ENCODE measurements at places on chromosomes 1 and 21.

GRCh38 chr1:116553386-116554115, 17.3 kb downstream of the CD58 start:
- DNase-seq, result no peak

- no peak for DNase-seq
These were observed 22.6 kb upstream of the NRDC start for GRCh38 chr1:51901151-51901550.

DNA sequence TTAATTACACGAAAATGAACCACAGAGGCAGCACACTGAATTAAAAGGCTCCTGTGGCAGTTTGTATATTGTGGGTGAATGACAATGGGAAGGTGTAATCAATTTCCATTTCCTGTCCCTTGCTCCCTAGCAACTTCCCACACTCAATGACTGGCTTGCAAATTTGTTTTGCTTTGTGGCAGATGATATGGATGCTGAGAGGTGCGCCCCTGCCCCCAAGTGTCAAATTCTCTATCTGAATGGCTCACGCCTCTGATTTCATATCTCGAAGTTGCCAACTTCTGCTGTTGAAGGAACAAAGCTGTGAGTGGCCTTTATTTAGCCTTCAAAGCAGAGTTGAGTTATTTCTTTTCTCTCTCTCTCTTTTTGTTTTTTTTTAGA, 86.0 kb downstream of the FOXD2 start:
- no peak for DNase-seq

- no peak for DNase-seq
These were observed 5.8 kb downstream of the DCAF8 start for GRCh38 chr1:160256396-160257046.

- DNase-seq, result no peak
These were observed 7.1 kb upstream of the NSUN4 start for GRCh38 chr1:46333300-46334029.

DNA sequence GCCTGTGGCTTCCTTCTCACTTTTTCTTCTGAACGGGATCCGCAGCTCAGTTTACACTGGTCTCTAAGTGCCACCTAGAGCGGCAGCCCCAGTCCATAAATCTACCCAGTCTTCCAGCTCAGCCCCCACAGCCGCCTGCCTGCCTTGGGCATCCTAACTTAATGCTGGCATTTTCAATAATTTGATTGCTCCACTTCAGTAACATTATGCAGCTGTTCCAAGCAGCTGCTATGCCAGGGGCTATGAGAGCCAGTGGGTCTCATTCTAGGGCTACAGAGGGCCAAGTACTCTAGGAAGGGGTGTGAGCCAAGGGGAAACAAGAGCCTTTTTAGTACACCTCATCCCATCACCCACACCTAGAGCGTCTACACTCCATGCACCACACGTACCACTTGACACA, 48.4 kb upstream of the COA6 start:
- DNase-seq, result no peak

DNA sequence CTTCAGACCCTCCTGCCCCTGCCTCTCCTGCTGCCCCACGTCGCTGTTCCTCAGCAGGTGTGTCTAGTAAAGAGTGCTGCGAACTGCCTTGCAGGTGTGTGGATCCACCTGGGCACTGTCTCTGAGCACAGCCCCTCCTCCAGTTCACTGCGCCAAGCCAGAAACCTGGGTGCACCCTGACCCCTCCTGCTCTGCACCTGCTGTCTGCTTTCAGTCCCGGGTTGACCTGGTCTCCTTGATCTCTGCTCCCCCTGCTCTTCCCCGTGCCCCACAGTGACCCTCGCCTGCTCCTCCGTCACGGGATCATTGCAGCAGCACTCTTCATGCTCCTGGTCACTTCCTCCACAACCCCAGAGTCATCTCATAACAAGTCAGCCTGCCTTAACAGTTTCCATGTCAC, 6.5 kb downstream of the A3GALT2 start:
- DNase-seq, result no peak

- no peak for DNase-seq
These were observed 3.3 kb downstream of the KRTAP10-3 start for GRCh38 chr21:44555200-44555875.

- DNase-seq, result no peak
These were observed 11.7 kb downstream of the C1orf94 start for GRCh38 chr1:34188418-34188817.

DNA sequence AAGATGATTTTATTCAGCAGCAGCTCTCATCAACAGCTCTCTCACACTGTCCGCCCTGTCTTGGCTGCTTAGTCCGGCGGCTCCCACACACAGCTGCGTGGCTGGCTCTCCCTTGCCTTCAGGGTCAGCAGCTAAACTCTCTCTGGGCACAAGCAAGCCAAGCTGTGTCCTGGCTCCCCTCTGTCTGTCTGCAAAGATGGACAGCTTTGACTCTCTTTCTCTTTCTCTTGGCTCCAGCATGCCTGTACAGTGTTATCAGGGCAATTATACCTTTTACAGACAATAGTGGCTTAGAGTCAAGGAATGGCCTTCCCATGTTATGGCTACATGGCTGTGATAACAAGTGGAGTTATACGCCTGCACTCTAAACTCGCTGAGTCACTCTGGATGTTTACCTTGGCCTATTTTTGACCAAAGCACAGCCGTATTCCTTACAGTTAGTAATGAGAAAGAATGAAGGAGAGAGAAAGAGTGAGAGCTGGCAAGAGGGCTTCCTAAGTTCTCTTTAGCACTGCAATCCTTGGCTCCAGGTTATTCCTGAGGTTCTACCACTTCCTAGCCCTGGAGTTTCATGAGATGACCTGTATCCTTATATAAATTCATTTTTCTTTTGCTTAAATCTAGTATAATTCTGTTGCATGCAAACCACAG, 59.9 kb upstream of the ZSWIM5 start:
- no peak for DNase-seq

DNA sequence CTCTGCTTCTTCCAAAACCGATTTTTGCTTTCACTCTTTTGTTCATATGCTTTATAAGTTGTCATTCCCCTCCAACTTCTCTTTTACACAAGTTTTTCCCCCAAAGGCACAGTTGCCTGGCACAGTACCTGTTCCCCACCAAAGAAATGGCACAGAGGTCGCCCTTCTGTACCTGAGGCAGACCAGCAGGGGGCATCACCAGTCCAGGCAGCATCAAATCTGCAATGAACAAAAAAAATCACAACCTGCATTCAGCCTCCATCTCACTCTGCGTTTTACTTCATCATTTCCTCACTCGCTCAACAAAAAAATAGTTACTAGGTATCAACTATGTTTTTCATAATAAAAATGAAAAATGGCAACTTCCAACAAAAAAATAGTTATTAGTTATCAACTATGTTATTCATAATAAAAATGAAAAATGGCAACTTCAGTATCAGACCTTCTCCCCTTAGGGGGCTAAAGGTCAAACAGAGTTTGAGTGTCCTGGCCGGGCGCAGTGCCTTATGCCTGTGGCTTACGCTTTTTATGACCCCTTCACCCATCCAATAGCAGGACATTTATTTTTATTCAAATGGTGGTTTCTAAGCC, 4.1 kb downstream of the EIF2D start:
- DNase-seq, result peak; percentile 35

- DNase-seq, result peak; percentile 64
These were observed 40.9 kb upstream of the PPIAL4F start for GRCh38 chr1:144551543-144552424.

DNA sequence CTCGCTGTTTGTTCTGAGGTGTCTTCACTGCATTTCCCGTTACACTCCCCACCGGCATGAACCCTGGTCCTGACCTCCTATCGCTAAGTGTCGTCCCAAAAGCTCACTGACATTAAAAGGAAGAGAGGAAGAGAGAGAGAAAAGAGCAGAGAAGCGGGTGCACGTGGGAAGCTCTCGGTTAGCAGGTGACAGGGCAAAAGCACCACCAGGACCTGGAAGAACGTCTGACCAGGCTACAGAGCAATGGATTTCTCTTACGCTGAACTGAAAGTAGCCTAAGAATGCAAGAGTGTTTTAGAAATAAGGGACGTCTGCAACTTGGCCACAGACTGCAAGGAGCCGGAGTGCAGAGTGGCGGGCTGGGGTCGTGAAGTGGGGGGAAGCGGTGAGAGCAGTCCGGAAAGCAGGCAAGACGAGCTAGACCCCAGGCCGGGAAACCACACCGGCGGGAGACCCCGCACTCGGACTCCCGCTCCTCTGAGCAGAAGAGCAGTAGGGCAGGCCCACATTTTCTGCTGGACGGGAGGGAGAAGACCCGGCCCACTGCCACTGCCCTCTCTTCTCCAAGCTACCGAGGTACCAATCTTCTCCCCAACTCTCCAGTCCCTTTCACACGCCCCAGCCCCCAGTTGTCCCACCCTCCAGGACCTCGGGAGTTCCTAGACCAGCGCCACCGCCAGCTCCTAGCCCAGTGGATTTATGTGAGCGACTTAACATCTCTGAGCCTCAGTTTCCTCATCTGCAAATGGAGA, 8.3 kb upstream of the MPZL1 start:
- DNase-seq, result no peak

GRCh38 chr1:165287329-165287728, 69.2 kb downstream of the LMX1A start:
- DNase-seq, result no peak

DNA sequence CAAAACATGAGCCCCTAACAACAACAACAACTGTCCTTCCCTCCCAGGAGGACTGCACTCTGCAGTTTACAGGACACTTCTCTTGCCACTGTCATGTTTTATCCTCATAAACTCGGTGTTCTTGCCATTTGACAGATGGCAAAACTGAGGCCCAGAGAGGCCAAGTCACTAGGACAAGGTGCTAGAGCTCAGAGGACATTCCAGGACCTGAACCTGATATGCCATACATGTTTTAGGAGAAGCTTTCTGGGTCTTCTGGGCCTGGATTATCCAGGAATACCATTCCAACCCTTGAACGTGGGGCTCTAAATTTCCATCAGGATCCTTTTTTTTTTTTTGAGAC, 19.4 kb upstream of the TENT5B start:
- DNase-seq, result no peak

GRCh38 chr1:18938008-18938706, 18.3 kb downstream of the IFFO2 start:
- DNase-seq, result no peak

DNA sequence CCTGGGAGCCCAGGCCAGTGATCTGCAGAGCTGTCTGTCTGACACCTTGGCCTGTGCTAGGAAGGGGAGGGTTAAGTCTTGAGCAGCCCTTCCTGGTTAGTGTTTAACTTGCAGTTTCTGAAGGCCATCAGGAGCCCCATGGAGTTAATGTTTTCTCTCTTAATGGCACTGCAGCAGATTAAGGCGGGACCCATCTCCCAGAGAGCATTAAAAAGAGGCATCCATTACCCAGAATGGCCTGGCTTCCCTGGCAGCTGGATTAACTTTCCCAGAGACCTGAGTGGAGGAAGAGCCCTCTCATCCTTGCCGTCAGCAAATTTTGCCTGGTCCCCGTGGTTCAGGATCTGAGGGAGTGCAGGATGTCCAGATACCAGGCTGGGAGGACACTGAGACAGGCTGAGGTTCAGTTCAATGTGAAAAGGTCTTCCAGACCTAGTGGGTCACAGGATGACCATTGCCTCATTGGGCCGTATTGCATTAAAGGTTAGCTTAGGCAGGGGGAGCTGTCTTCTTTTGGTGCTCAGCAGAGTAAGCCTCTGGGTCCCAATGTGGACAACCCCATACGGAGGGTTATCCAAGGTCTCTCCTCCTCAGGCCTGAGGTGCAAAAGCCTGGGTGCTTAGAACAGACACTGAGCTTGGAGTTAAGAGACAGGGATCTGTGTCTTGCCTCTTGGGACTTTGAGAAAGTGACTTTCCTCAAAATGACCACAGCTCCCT, 522.6 kb downstream of the PTPRU start:
- no peak for DNase-seq

DNA sequence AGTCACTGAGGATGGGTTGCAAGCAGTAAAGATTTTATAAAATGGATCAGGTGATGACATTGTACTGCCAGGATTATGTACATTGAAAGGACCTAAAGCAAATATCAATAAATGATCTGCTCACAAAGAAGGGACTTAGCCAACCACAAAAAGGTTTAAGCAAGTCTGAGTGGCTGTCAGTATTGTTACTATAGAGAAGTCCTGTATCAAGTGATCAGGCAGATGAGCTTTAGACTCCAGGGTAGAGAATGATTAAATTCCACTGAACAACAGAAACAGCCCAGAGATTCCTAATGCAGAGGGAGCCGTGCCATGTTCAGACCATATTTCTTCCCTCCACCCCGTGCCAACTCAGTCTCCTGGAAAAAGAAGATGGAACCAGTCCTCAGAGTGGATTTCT, 138.9 kb downstream of the SETD4 start:
- no peak for DNase-seq

- no peak for DNase-seq
These were observed 173.5 kb upstream of the ETV3 start for GRCh38 chr1:157311730-157312081.

- DNase-seq, result no peak
These were observed 4.3 kb upstream of the GLUL start for GRCh38 chr1:182395906-182396305.

- DNase-seq, result no peak
These were observed 38.5 kb upstream of the PGBD5 start for GRCh38 chr1:230464671-230465070.

DNA sequence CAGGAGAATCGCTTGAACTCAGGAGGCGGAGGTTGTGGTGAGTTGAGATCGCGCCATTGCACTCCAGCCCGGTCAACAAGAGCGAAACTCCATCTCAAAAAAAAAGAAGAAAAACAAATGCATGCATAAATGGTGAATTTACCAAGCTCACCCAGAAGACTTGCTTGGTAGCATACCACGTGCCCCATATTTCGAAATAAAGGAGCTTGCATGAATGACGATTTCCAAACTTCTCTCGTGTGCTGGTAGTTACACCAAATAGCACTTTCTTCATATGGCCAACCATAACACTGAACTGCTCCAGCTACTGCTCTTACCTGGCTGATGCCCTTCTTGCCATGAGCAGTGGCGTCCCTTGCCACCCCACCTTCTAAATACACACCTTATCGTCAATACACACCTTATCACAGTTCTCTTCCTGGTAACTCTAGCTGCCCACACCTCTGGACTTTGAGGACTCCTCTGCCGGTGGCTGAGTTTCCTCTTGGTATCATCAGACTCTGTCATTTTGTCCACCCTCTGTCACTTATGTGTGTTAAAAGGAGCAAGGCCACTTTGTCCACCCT, 2.8 kb downstream of the DOP1B start:
- DNase-seq, result no peak

DNA sequence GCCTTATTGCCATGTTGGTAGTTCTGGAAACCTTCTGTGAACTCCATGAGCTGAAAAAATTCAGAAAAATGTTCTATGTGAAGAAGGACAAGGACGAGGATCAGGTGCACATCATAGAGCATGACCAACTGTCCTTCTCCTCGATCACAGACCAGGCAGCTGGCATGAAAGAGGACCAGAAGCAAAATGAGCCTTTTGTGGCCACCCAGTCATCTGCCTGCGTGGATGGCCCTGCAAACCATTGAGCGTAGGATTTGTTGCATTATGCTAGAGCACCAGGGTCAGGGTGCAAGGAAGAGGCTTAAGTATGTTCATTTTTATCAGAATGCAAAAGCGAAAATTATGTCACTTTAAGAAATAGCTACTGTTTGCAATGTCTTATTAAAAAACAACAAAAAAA, 57.4 kb downstream of the KCNK1 start:
- DNase-seq, result no peak

All from activated effector memory CD4-positive, alpha-beta T cell treated with Interleukin-2 at 50 U/mL for 16 hours (primary cell).